Bronchial epithelial cell (primary cell): ENCODE measurements at places on chromosomes 7 and 10.

- DNase-seq = no peak
Measured at GRCh38 chr7:122145937-122146645, 2.0 kb upstream of the AASS start.

- peak; percentile 70 for DNase-seq
Measured at GRCh38 chr7:14687777-14688176, 214.8 kb downstream of the DGKB start.

DNA sequence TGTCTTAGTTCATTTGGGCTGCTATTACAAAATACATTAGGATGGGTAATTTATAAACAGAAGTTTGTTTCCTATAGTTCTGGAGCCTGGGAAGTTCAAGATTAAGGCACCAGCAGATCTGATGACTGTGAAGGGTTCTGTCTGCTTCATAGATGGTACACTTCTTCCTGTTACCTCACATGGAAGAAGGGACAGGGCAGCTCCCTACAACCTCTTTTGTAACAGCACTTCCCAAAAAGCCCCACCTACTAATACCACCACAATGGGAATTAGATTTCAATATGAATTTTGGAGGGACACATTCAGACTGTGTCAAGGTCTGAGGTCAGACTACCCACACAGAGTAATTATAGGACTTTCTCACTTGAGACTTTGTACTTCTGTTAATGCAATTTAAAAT, 260.3 kb downstream of the ARHGAP12 start:
- DNase-seq = no peak

DNA sequence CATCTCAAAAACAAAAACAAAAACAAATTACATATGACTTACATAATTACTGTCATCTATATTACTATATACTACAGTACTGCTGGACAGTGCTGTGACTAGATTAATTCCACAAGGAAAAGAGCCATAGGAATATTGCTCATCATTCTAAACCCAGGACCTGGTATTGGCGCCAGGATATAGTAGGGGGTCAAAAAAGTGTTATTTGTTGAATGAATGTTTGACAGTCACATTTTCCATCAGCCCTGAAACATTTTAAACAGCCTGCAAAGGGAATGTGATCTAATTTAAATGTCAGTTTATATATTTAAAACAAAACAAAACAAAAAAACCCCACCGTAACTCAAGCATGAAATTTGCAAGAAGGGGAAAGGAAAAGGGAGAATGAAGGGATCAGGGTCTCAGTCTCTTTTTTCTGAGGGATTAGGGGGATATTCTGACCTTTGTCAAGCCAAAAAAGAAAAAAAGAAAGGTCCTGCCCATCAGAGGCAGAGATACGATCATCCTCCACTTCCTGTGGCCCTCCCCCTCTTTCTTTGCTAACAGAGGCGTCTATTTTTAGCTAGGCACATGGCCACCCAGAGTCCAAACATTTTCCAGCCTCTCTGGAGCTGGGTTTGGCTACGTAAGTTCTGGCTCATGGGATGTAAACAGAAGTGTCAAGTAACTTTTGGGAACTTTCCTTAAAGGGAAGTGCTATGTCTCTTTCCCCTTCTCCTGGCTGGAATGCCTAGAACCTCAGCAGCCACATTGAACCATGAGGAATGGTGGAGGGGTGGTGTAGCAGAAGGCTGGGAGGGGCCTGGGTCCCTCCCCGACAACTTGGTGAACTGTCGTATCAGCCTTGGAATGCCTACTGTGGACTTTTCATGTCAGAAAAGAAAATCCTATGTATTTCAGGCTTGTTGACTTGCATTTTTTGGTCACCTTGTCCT, 44.6 kb upstream of the DLG5 start:
- peak; percentile 50 for DNase-seq

- DNase-seq = no peak
Measured at GRCh38 chr7:81195033-81195432, 276.2 kb upstream of the SEMA3C start.

DNA sequence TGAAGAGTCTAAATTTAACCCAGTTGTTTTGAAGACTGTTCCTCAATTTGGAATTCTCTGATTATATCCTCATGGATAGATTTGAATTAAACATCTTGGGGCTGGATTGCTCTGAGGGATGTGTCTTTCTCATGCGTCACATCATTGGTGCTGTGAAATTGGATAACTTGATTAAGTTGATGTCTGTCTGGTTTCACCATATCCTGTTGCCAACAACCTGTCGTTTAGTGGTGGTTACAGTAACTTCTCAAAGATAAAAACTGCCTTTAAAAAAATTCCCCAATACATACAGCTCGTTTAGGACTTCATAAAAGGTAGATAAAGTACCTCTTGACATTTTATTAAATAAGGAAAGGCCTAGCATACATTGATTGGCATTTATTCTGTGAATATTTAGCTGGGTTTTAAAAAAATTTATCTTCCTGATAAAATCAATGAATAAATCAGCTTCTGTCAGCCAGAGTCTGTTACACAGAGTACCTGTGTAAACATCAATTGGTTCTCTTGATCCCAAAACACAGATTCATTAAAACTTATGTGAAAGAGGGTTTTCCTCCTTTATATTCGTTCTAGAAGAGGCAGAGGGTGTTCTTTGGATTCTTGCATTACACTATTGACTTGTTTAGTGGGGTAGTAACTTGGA, 10.5 kb downstream of the CRCP start:
- no peak for DNase-seq

DNA sequence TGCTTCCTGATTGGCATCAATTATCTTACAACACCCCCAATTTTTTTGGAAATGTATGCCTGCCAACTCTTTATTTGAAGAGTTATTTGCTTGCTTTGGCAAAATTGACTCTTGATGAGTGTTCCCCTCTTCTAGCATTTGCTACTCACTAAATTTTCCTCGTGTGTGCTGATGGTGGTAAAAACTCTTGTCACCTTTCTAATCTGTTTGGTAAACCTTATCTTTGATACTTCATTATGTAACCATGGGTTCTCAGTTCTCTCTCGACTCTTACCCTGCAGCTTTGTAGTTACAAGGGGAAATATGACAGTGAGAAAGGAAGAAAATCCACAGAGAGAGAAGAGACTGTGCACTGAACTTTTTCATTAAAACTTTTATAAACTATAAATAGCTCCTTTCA, 102.5 kb downstream of the CDK14 start:
- DNase-seq = no peak

GRCh38 chr7:119713606-119714005, 559.4 kb upstream of the KCND2 start:
- no peak for DNase-seq

DNA sequence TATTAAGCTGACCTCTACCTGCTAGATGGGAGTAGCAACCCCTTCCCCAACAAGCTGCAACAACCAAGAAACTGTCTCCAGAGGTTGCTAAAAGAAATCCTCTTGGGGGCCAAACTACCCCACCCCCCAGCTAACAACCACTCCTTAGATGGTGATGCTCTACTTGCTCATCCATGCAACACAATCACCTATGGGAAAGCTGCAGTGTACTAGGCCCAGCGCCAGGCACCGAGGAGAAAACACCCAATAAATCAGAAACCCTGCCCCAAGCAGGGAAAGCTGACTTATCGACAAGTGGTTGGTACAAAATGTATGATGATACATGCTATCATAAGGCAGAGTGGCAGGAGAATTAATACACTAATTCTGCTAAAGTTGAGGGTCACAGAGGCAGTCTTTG, 17.3 kb downstream of the SLC25A13 start:
- DNase-seq = peak; percentile 82

GRCh38 chr10:126394948-126395347, 6.7 kb upstream of the ADAM12 start:
- DNase-seq = no peak

DNA sequence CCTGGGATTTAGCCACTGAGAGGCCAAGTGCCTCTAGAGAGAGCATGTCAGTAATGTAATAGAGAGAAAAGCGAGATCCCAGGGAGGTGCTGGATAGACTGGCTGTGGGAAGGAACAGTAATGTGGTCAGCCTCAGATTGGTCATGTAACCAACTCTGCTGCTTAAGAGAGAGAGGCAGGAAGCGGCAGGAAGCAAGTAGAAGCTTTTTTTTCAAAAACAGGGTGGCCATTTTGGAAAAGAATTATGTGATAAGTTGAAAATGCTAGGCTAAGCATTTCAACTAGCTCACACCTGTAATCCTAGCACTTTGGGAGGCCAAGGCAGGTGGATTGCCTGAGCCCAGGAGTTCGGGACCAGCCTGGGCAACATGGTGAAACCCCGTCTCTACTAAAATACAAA, 3.7 kb upstream of the PCOLCE start:
- no peak for DNase-seq

GRCh38 chr7:87001214-87001613, 58.2 kb downstream of the ELAPOR2 start:
- peak; percentile 57 for DNase-seq

GRCh38 chr7:27966219-27966780, 214.3 kb downstream of the JAZF1 start:
- DNase-seq = no peak

DNA sequence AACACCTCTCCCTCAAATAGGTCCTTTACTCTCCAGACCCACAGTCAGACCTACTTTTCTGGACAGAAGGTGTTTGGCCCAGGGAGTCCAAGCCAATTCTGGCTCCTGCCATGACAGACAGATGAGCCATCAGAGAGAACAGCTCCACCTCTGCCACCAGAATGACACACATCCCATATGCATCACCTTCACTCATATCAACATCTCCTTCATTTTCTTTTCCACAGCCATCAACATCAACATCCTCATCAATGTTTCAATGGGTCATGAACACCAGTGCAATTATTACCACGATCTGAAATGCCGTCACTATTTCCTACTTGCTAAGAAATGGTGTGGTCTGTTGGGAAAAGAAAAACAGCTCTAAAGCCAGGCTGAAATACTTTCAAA, 67.9 kb downstream of the CCDC71L start:
- DNase-seq = no peak

DNA sequence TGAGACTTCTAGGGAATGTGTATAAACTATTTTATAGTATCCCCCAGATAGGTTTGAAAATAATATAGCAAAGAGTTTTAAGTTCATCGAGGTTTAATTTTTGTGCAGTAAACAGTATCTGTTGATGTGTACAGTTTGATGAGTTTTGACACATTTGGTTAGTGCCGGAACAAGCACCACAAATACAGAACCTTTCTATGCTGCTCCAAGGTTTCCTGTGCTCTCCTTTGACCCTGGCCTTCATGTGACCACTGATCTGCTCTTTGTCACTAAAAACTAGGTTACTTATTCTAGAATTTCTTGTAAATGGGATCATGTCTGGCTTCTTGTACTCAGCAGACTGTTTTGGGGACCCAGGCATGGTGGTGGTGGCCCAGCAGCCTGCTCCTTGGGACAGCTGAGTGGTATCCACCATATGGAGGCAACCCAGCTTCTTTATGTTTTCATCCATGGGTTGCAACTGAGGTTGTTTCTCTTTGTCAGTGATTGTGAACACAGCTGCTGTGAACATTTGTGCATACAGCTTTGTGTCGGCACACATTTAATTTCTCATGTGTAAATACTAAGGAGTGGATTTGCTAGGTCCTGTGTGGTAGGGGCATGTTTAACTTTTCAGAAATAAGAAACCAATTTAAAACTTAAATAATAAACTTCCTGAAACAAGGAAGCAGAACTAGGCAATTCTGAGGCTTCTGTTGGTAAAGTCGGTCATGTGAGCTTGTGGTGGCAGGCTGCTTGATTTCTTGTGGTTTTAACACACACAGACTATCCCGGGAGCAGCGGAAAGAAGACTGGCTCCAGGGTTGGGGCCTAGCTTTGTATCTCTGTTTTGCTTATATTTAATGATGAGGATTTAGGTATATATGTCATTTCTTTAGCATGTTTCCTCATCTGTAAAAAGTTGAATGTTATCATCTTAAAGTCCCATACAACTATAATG, 219.4 kb downstream of the ABCA13 start:
- peak; percentile 8 for DNase-seq

DNA sequence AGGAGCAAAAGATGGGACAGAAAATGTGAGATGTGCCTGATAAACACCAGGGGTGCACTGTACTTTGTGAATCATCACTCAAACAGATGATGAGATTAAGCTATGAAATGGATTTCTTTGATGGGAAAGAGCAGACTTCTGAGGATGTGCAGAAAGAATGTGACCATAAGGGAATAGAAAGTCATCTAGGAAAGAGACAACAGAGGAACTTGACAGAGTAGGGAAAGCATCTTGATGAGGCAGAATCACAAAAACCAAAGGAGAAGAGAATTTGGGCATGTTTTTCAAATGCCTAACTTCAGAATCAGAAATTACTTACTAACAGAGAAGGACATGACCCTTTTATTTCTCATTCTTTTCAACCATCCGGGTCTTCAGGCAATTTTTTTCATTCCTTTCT, 82.4 kb upstream of the LRRTM3 start:
- no peak for DNase-seq

DNA sequence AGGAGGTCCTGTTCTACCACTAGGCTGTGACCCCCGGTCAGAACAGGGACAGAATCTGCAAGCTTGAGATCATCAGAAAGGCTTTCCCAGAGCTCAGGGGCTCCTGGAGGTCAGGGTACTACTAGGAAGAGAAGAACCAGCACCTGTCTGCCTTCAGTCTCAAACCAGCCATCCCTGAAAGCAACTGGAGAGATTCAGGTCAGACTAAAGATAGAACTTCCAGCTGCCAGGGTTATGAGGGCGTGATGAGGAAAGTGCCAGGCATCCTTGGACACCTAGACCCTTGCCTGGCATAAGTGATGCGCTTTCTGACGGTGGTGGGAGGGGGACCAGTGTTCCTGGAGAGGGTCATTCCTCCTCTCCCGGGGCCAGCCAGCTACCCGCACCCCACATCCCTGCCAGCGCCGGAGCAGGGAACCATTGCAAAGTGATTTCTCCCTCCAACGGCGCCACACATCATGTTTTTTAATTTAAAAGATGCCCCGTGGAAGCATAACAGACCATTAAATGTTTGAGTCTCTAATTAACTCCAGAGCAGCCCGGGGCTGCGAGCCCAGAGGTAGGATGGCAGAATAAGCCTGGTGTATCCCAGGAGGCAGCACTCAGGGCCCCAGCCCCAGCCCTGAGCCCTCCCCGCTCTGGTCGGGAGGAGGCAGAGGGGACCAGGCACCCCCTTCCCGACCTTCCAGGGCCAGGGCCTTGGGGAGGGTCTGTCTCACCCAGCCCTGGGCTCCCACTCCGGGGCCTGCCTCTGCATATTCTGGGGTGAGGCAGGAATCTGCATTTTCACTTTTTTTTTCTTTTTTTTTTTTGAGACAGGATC, 64.0 kb downstream of the ELFN1 start:
- no peak for DNase-seq

DNA sequence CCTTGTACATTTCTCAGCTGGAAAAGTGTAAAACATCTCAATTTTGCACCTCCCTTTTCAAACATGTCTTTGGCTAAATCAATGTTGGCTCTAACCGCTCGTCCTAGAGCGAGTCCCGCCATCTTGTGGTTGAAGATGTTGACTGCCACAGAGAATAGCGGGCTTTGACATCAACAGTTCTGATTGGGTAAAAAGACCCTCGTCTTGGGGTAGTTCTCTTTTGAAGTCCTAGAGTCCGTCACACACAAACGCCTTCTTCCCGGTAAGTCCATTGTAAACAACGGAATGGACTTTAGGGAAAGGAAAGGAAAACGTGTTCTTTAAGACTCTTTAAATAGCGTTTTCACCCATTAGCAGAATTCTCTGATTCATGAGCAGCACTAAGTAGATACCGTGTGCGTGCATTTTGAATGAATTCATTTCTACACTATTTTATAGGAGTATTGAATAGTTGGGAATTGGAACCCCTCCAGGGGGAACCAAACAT, 452 bp upstream of the RPP30 start:
- peak; percentile 73 for DNase-seq

- DNase-seq = no peak
Measured at GRCh38 chr7:123440101-123440548, 94.3 kb downstream of the IQUB start.
